Naive B cell (primary cell): ENCODE measurements at places on chromosomes 2 and 18. TPM values are rescaled to one million over a fixed set of nuclear protein-coding genes. Genes with fewer than 3 reads are reported as not detected.

Gene ICOS
- not detected for polyA plus RNA-seq

Gene ARHGEF33
- polyA plus RNA-seq, result not detected

DNA sequence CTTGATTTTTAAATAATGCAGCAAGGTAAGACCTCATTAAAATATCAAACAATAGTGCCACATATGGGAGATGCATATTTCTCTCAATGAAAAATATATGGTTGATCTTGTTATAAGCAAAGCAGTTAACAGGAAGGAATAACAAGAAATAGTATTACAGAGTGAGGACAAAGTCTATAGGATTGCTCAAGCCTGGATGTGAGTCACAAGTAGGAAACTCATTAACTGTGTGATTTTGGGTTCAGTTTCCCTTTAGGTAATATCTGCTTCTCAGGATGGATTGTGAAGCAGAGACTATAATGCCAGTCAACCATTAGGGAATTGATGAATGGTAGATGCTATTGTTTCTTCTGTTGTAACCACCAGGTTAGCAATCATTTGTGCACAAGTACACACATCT is 42.9 kb upstream of the SPHKAP start:
- DNase-seq, result no peak

DNA sequence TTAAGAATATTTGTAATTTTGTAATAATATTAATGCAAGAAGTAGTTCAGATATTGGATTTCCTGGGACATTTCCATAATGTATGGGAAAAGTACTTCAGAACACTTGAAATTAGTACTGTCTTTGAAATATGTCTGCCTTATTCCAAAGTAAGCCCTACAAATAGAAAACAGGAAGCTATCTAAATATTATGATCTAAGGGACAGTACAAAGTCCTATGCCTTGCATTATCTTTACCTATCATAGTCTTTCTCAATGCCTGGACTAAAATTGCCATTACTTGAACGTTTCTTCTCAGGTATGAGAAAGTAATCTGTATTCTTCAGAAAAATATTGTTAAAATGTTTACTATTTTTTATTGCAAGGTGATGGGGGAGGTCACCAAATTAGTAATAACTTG is 113.0 kb downstream of the PPP1R1C start:
- no peak for DNase-seq

DNA sequence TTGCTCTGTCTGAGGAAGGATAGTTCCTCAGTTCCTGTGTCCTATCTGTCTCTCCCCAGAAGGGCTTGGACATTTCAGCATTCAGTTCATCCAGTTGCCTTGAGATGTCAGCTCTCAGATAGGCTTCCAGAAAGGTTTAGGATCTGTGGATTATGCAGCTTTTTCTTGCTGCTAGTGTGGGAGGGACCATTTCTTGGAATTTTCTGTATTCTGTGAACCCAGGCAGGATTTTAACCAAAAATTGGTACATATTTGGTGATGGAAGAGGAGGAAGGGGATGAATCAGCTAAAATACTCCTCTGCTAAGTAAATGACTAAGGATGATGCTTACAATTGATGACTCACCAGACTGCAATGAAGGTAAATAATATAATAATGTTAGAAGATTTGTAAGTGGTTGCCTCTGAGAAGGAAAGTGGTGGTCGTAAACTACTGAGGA is 58.6 kb upstream of the DOCK10 start:
- no peak for DNase-seq

- DNase-seq, result no peak
Observed at GRCh38 chr2:47554311-47554905, 151.5 kb downstream of the MSH2 start.

- no peak for DNase-seq
Observed at GRCh38 chr18:63258749-63259566, 60.6 kb downstream of the BCL2 start.

DNA sequence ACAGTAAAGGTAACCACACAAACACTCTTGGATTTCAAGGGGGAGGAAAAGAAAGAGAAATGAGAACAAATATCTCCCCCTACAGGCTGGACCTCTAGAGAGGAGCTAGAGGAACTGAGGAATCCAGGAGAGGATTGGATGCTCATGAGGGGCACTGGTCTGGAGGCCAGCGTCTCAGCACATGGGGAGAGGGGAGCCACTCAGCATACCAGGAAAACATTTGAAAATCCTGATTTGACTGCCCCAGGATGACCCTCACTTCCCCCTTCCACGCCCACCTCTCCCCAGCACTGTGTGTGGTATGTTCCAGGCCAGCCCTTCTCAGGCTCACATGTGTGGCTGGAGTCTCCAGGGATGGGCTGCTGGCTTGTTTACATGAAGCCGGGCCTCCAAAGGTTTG is 396.8 kb upstream of the ID2 start:
- no peak for DNase-seq
